ENCODE measurements at places on chromosomes 13 and 19.

- DNase-seq = no peak
Observed at GRCh38 chr13:103884101-103884723, 818.0 kb upstream of the SLC10A2 start.

DNA sequence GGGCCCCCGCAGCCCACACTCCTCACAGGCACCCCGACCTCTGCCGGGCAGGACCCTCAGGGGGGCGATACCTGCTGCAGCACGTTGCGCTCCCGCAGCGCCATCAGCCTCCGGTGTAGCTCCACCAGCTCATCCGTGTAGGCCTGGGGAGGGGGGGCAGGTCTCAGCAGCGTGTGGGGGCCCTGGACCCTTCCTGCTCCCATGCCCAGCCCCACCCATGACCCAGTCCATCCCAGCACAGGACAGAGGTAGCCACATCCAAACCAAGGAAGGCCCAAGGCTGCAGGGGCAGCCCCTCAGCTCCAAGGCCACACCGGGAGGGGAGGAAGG, 66.5 kb downstream of the MLLT1 start:
- DNase-seq = peak; percentile 85

DNA sequence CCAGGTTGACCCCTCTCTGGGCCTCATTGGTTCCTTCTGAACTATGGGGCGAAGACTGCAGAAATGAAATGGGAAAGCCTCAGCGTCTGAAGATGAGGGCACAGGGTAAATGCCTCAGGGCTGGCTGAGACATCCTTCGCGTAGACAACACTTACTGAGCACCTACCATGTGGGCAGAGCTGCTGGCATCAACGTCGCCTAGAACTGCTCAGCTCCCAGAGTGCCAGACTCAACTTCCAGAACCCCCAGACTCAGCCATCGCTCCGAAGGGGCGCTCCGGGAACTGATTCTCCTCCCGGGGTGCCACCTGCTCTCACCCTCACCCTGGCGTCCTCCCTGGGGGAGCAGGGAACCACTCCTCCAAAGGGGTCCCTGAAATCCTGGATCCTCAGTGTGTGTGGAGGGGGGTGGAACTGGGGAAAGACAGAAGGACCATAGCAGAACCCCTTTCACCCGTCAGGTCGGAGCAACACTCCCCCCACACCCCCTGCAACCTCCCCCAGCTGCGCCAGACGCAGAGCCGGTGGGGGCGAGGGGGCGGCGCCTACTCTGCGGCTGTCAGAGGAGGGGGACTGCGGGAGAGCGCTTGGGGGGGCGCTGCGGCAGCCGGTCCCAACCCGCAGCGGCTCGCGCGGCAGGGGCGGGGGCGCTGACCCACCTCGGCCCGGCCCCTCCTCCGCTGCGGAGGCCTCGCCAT, 8.2 kb upstream of the NFIC start:
- DNase-seq = no peak

DNA sequence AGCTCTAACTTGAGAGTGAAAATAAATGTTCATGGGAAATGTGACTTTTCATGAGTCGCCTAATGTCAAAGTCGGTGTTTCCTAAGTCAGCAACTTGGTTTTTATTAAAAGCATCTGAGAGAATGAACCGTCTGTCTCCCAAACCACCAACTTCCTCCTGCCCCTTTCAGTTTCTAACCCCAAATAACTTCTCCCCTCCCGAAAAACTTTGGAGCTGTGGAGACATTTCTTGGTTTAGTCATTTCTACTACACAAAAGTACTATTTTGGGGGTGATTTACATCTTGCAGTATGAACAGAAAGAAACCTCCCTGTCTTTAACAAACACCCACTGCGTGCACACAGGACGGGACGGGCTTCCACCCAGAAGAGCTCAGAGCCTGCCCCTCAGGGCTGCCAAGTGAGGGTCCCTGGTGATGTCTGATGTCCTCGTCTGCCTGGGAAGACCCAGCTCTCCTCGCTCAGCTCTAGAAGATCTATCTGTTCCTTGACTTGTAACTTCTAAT, 65.0 kb downstream of the RASA3 start:
- DNase-seq = peak; percentile 60

DNA sequence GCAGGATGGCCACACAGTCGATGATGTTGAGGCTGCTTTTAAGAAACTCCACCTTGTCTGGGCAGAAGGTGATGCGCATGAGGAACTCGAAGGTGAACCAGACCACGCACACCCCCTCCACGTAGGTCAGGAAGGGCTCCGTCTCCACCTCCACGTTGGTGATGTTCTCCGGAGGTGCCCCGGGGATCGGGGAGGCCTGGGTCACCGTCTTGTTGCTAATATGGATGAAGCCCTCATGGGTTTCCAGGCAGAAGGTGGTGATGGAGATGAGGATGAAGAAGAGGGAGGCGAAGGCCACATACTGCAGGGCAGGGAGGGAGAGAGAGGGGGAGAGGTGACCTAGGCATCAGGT, 5.4 kb downstream of the KCNC3 start:
- DNase-seq = no peak

DNA sequence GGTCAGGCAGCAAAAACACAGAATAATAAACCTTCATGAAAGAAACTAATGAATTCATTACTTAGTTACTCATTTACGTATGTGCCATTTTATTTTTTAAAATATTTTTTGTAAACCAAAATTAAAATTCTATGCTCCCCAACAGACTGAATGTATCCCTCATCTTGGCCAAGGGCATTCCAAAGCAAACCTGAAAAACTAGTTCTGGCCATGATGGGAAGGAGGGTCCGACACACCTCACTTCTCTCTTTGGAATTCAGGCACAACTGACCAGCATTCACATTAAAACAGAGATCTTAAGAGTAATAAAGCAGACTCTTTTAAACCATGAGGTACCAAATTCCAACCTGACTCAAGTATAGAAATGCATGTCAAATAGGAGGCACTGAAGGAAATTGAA, 1576.9 kb upstream of the SPRY2 start:
- DNase-seq = no peak

- DNase-seq = no peak
Observed at GRCh38 chr13:99314640-99315176, 7.5 kb upstream of the GPR183 start.

DNA sequence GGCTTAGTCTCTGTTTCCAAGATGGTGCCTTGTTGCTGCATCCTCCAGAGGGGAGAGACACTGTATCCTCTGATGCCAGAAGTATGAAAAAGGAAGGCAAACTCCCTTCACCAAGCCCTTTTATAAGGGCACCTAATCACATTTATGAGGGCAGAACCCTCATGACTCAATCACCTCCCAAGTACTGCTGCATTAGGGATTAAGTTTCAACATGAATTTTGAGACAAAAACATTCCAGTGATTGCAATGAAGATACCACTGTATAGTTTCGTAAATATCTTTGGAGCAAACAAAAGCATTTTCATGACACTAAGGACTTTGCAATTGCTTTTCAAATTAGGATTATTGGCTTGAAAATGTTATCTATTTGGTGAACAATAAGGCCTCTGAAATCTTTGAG, 63.8 kb downstream of the RNF17 start:
- no peak for DNase-seq

- DNase-seq = no peak
Observed at GRCh38 chr19:13150931-13151604, 857 bp downstream of the IER2 start.

DNA sequence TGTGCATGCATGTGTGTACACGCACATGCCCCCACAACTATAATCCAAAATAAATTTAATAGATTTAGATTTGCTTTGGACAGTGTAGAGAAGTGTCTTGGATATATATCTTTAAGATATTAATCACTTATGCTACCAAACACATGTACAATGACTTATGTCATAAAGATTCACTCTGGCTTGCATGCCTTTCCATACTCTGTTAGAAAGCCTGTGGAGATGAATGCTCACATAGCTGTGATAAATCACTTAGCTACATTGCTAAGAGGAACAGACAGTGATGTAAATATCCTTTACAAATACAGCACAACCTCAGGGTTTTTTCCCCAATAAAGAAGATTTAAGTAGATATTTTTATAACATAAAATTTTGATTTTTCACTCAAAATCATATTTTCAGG, 2484.8 kb upstream of the PCDH20 start:
- DNase-seq = no peak

DNA sequence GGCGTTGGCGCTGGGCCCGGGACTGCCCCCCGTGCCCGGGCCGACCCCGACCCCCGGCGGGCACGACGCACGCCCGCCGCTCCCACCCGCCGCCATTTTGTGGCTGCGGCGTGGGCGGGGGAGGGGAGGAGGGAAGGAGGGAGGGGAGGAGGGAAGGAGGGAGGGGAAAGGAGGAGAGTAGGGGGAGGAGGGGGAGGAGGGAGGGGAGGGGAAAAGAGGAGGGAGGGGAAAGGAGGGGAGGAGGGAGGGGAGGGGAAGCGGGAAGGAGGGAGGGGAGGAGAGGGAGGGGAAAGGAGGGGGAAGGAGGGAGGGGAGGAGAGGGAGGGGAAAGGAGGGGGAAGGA, at the start of gene BTBD2:
Gene BTBD2 (minus strand): TSS at position 107 of the 343 bp plus-strand sequence. CDS start 11 bp downstream, at position 96.
- DNase-seq = no peak

DNA sequence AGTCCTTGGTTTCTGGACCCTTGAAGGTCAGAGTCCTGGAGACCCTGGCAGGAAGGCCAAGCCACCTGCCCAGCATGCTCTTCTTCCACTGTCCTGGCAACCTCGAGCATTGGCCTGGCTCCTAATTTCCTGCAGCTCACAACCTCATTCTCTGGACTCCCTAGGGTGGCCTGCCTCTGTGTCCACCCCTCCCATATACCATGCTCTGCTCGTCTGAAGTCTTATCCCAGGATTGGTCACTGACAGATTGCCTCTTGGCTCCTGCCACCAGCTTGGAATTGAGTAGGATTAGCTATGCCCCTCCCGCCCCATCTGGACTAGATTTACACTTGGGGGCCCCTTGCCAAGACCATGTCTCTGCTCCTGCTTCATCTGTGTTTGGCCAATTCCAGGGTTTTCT, 17.1 kb upstream of the WASF3 start:
- DNase-seq = no peak

All from chondrocyte (in vitro differentiated cells).